AG20443 (cell line): ENCODE measurements at places on chromosomes 6 and 20.

GRCh38 chr6:10268111-10268510 is 146.8 kb downstream of the TFAP2A start:
- no peak for DNase-seq

- no peak for DNase-seq
Measured at GRCh38 chr6:85771925-85772430, 129.3 kb upstream of the SYNCRIP start.

GRCh38 chr20:59657459-59658046 is 53.2 kb downstream of the PHACTR3 start:
- DNase-seq = no peak

- DNase-seq = no peak
Measured at GRCh38 chr6:158785036-158785435, 34.1 kb downstream of the EZR start.

DNA sequence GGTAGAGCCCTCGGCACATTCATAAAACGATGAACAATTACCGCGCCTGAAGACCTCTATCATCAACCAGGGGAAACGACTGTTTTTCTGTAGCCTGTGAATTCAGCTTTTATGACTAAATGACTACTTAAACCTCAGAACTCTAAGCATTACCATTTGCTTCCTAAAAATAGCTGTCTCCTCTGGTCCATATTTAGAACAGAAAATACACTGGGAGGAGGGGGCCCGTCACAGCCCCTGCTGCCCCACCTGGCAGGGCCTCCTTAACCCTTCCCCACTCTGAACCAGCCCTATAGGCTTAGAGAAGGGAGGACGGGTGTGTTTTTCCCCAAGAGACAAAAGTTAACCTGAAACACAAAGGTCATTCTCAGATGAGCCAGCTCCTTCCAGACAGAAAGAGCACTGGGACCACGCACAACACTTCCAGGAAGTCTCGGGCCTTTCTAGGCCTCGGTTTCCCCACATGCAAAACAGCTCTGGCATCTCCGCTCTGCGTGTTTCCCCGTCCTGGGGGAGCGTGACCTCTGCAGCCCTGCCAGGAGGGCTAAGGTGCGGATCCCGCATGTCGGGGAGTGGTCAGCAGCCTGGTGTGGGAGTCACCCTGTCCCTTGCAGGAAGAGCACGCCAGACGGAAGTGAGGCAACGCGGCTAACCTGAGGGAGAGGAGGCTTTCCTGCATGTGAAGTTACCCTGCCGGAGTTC is 193.9 kb downstream of the DLL1 start:
- DNase-seq = no peak

- DNase-seq = no peak
Measured at GRCh38 chr6:156946370-156946936, 169.3 kb downstream of the ARID1B start.

DNA sequence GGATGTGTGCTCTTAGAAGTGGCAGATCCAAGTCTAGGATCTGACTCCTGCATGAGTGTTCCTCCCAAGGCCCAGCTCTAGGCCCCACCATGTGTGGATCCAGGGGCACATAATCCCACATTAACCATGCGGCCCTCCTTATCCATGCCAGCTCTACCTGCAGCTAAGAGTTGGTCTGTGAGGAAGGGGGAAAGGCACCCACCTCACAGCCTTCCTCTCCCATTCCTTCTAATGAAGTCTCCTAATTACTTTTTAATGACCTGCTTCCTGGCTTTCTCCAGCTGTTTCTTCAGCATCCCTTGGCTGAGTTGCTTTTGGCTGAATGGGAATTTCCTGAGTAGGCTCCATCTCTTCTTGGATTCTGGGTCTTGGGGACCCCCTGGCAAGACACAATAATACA is 52.2 kb downstream of the NPEPL1 start:
- DNase-seq = no peak

GRCh38 chr20:10626896-10627295 is 46.9 kb downstream of the JAG1 start:
- no peak for DNase-seq

GRCh38 chr6:166708460-166708859 is 81.4 kb upstream of the RPS6KA2 start:
- no peak for DNase-seq

DNA sequence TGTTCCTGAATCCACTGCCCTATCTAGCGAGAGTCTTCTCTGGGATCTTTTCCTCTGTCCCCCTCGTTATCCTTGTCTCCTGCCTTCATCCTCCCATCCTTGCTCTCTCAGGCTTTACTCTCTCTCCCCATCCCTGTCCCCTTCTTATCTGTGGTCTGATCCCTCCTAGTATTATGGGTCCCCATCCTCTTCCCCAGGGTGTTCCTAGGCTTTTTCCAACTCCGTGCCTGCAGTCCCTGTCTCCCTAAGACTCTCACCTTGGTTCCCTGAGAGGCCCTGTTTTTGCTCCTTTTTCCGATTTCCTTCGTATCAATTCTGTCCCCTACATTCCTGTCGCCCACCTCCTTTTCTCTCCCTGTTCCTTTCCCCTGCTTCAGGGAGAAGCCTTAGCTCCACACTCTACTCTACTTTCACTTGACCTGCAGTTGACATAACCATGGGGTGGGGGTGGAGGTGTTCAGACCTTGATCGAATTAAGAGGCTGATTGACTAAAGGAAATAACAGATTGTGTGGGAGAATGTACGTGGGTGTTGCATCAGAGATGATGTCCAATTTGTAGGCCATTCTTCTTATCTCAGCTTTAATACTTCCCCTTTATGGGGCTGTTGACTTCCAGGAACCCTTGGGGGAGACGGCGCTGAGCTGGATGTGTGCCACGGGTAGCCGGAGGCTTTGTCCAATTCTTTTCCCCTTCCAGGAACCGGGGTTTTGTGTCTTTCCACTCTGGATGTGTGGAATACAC is 905 bp downstream of the PPARD start:
- peak; percentile 31 for DNase-seq

DNA sequence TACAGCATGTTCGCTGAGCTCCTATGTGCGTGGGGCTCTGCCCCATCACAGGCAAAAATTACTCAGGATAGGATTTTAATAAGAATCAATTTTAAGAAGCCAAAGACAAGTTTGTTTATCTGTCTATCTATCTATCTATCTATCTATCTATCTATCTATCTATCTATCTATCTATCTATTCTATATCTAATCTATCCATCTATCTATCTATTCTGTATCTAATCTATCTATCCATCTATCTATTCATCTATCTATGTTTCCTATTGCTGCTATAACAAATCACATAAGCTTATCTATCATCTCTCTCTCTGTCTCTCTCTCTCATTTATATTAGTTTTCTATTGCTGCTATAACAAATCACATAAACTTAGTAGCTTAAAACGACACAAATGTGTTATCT is 1.7 kb downstream of the ARHGAP40 start:
- no peak for DNase-seq

DNA sequence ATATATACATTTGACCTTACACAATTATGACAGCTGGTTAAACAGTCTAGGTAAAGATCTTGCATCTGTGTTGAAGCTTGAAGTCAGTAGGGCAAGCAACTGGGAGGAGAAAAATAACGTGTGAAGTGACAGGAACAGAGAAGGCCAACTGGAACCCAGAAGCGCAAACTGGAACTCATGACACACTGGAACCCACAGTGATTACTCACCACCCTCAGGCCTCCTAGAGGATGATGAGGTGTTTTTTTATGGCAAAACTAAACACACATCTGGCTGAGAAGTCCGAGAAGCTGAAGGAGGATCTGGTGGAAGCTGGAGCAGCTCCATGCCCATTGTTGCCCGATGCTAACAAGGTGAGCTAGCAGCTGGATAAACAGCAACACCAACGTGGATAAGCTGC is 108.1 kb downstream of the TMEM200A start:
- peak; percentile 81 for DNase-seq

GRCh38 chr6:25105070-25105925 is 169.5 kb upstream of the RIPOR2 start:
- DNase-seq = no peak
